ENCODE measurements at places on chromosomes 7 and 10. TPM values are rescaled to one million over a fixed set of nuclear protein-coding genes. Genes with fewer than 3 reads are reported as not detected.

The ANKRD61 gene
- total RNA-seq: 3.5 TPM

GRCh38 chr10:132593900-132594876 lies 56.6 kb downstream of the INPP5A start:
- no peak for ATAC-seq

GRCh38 chr10:127354255-127354654 lies 157.9 kb upstream of the INSYN2A start:
- ATAC-seq: no peak

The ATRNL1 gene
- total RNA-seq: 10.3 TPM

Measured in motor neuron (in vitro differentiated cells).